ENCODE measurements at places on chromosomes 13 and 19.

DNA sequence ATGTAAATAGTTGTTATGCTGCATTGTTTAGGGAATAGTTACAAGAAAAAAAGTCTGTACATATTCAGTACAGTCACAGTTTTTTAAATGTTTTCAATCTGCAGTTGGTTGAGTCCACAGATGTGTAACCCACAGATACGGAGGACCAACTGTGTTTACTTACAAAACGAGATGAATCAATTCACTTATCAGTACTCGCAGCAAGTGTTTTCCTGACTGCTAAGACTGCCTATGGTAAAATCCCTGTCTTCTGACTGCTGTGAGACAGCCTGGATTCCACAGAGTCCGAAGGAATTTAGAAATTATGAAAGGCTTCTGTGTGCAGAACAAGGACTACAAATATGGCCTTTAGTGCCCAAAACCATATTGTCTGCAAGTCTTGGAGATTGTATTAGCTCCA, 45.7 kb upstream of the C1QTNF9 start:
- DNase-seq: no peak

- no peak for DNase-seq
These were observed 8.9 kb downstream of the ZNF546 start for GRCh38 chr19:40005691-40006272.

DNA sequence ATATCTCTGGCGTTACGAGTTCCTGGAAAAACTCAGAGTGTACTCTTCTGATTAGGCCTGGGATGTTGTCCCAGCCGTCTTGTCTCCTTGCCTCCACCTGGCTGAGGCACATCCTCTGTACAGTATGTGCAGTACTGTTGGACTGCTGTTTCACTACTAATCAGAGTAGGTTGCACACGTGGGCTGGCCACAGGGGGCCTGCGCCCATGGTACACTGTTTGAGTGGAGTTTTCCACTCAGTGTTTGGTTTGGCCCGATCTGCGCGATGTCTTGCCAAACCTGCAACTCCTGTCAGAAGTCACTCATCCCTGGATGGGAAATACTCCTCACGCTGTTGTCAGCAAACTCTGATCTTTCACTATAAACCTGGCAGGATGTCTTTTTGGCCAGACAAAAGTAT, 189.6 kb upstream of the CSNK1A1L start:
- no peak for DNase-seq

GRCh38 chr19:55141696-55142095, 7.3 kb downstream of the TNNT1 start:
- DNase-seq: no peak

- peak; percentile 55 for DNase-seq
These were observed 404 bp downstream of the C19orf44 start for GRCh38 chr19:16496613-16496983.

DNA sequence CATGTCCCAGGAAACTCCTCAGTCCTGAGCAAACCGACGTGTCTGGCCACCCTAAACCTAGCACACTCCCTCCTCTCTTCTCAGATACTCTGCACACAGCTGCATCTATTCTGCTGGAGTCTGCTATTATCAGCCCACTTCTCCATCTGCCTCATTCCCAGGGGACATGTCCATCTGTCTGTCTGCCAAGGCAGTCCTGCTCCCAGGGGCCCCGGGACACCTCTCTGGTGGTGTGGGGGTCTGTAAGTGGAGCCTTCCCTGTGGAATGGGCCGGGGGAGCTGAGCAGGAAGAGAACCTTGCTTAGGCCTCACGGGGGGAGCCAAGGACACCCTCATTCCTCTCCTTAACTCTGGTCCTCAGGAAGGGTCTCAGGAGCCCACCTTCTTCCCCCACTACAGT, 72.7 kb downstream of the ERICH6B start:
- DNase-seq: no peak

GRCh38 chr19:16315825-16316505, 8.7 kb upstream of the KLF2 start:
- peak; percentile 80 for DNase-seq

DNA sequence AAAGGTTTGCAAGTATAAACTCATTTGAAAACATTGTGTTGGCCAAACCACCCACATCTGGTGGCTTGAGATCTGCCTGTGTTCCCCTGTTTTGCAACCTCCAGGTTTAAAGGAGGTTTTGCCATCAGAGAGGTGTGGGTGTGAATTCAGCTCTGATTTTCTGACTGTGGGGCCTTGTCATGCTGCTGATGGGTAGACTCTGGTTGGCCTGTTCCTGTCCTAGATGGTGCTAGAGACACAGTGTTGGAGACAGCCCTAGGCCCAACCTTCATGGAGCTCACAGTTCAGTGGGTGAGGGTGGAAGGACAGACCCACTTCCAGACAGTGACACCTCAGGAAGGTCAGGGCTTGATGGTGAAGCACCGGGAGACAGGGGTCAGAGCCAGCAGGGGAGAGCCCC, 7.5 kb downstream of the RAB4B start:
- no peak for DNase-seq

DNA sequence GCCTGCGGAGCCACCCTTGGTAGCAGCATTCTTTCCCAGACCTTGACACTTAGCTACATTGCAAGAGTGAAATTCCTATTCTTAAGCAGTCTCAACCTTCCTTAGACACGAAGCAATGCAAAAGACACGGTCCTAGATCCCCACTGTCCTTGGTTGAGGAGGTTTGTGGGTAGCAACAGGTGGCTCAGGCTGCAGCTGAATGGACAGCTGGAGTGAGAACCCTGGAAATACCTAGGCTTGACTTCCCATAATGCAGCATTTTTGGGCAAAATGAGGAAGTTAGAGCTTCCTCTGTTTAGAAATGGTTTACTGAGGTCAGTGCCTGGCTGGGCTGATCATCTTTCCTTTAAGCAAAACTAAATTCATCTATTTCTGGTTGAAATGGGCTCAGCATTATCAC, 296.6 kb downstream of the RFC3 start:
- no peak for DNase-seq

GRCh38 chr13:51980908-51981307, 30.3 kb downstream of the ATP7B start:
- DNase-seq: no peak

DNA sequence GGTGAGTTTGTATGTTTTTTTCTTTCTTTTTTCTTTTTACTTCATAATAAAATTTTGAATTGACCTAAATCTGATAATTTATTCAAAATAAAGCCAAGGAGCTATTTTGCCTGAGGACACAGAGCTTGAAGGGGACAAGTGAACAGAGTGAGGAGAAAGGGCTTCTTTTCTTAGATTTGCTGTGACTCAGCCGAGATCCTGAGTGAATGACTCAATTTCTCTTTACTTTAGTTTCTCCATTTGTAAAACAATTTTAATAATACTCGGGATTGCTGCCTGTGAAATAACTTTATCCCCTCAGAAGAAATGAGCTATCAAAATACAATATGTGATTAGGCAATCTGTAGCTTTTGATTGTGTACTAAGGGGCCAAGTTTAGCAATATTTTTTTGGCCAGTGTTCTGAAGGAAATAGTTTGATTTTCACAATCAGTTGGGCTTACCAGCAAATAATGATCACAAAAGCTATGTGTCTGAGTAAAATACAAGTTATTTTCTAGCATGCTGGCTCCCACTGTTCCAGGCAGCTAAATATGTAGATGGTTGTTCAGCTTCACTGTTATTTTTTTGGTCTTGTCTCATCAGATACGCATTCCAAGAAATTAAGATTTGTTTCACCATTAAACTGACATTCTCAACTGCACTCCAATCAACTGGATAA, 437.5 kb downstream of the FGF9 start:
- no peak for DNase-seq

DNA sequence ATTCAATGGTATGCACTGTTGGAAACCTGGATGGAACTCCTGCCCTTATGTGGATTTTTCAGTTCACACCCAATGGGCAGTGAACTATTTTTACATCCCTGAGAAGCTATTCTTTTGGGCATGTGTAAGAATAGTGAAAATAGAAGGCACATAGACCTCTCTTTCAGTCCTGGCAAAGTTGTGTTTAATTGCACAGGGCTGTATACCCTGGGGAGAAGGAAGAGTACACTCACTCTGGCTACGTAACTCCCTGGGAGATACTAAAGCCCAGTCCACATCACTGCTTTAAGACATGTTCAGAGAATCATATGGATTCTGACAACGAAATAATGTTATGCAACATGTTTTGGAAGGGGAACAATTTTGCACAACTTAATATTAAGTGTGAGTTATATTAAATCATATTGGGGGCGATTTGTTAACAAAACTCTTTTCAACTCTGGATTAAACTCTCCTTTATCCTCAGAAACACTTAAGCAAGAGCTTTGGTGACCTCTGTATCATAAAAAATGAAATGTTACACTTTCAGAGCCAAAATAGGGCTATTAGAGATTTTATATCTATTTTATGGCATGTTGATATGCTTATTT, 166.1 kb downstream of the DCT start:
- DNase-seq: no peak

- DNase-seq: no peak
These were observed 373.1 kb upstream of the MIR17HG start for GRCh38 chr13:90974249-90974975.

DNA sequence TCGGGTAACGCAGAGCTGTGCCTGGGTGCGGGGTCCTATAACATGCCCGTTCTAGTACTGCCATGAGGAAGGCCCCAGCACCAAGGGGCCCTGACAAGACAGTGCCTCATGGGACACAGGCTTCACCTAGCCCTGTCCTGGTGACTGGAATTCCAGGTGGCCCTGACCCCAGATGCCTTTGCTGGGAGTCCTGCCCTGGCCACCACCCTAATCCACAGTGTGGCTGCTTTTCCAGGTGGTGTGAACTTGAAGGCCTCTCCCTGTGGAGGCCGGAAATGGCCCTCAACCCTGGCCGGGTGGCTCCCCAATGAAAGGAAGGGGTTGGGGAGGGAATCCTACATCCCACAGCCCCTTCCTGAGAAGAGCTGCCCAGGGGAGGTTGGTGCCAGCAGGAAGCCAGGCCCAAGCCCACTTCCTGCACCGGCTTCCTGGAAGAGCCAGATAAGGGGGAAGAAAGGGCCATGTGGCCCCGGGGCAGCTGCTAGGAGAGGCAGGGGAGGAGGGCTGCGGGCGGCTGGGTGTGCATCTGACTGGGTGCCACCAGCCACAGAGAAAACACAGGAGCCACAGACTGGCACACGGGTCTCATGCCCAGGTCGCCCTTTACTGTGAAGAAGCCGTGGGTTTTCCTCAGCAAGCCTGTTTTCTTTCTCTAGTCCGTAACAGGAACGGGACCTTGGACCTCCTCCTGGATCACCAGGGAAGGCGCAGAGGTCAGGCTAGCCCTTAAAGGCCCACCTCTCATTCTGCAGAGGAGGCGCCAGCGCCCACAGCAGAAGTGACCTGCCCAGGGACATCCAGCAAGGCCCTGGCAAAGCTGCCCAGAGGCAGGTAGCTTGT, 4.7 kb downstream of the LSM4 start:
- no peak for DNase-seq

GRCh38 chr13:100983111-100983510, 308.5 kb upstream of the TMTC4 start:
- DNase-seq: no peak

All from A172 (cell line).